Kidney glomerular epithelial cell (primary cell): ENCODE measurements at places on chromosomes 12 and 14.

GRCh38 chr12:98516111-98516873 lies 902 bp downstream of the TMPO start:
- DNase-seq = peak; percentile 81

DNA sequence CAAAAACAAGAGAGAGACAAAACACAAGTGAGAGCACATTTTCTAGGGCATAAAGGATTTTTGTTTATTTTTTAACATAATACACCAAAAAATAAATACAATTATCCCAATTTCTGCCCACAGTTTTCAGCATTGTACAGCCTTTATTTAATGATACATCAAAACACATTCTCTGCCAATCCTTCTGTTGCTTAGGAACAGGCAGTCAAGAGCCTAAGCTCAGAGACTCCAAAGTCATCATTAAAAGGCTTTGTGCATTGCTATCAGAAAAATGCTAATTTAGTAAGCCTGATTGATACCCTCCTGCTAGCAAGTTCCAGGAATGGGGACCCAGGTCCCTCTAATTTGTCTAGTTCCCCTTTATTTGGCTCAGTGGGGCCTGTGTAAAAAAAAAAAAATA lies 536.5 kb downstream of the RPS29 start:
- no peak for DNase-seq

DNA sequence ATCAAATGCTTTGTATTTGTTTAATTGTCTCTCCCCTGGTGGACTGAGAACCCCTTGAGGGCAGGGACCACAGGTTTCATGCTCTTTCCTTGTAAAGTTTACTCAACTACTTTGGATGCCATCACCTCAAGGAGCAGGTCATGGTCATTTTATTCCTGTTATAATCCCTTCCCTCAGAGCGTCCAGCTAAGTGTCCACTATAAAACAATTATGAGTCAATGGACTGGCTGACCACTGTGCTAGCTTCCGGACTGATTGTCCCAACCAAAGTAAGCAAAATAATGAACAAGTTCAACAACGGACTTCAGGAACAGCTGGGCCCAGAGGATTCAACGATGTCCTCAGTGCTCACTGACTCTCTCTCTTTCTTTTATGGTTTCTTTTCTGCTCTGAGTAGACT lies 18.2 kb downstream of the AK7 start:
- no peak for DNase-seq

GRCh38 chr12:90939382-90939781 lies 15.6 kb downstream of the CCER1 start:
- no peak for DNase-seq
